ENCODE measurements at places on chromosomes 1 and 21.

- DNase-seq, result no peak
Measured at GRCh38 chr21:39525601-39526000, 73.8 kb downstream of the SH3BGR start.

DNA sequence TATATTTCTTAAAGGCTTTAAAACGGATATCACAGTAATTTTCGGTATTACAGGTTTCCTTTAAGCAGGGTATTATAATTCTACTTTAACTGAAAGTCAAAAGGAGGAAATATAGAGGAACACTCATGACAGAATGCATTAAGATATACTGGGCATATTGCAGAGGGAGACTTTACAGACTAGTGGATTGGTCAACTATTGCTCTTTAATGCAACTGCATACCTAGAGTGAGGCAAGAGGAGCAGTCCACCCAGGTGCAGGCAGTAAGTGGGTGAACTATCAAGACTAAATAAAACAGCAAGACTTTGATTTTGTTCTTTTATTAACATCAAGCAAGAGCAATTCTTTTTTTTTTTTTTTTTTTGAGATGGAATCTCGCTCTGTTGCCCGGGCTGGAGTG, 10.5 kb downstream of the SCAF4 start:
- no peak for DNase-seq

GRCh38 chr1:238341395-238341794, 450.7 kb upstream of the ZP4 start:
- DNase-seq, result no peak

- DNase-seq, result no peak
Measured at GRCh38 chr21:42187976-42188653, 30.8 kb upstream of the ABCG1 start.

GRCh38 chr1:226645279-226645976, 93.7 kb downstream of the ITPKB start:
- no peak for DNase-seq
